ENCODE measurements at places on chromosomes 13 and 19.

GRCh38 chr13:109400624-109401257, 385.6 kb downstream of the IRS2 start:
- no peak for DNase-seq

- DNase-seq: no peak
Measured at GRCh38 chr19:15251749-15252397, 19.6 kb upstream of the EPHX3 start.

DNA sequence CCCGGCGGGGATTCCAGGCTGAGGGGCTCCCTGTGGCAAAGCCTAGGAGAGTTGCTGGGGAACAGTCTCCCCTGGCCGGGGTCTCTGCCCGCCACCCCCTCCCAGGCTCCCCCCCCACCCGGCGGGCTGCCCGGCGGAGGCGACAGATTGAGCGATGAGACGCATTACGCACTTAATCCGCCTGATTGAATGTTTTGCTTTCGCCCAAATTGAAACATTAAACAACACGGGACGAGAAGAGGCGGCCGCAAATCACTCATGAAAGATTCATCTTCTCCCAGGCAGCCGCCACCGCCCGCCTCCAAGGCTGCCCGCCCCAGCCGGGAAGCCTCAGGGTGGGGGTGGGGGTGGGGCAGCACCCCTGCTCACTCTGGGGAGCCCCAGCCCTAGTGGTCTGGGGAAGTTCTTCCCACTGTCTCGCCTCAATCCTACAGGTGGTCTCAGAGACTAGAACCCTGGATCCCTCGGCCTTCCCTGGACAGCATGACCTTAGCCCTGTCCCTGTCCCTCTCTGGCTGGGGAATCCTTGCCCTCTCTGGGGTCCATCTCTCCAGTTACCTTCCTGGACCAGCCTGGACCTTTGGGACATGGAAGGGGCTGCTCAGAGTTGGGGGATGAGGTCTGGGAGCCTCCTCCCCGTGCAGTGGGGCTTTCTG, 7.6 kb upstream of the ERFL start:
- no peak for DNase-seq

GRCh38 chr19:45881909-45882528, 3.9 kb downstream of the IRF2BP1 start:
- DNase-seq: no peak

DNA sequence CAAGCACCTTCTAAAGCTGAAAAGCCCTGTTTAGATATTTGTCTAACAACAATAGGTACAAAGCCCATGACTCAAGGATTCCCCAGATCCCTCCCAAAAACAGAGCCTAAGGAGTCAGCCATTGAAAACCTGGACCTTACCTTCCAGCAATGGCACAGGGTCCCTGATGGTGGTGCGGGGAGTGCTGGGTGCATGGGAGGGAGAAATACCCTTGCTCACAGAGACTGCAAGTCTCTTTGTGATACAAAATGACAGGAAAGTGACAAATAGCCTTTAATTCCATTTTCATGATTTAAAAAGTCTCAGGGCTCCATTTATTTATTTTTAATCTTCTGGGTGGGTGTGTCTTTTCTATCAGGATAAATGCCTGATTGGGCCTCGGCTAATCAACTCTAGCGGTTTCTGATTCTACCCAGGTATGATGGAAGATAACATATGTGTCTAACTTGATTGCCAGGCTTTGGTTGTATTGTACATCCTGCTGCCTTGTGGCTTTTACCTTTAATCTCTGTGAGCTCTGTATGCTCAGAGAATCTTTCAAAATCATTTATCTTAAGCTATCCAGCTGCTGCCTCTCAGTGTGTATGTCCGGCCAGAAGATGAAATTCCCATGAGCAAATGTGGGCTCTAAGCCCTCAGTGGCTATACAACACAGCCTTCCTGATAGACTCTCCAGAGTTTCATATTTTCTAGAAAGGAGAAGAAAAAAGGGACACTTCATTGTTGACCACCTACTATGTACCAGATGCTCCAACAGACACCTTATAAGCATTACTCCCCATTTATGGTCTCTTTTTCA, 54.6 kb upstream of the FAM124A start:
- no peak for DNase-seq

- no peak for DNase-seq
Measured at GRCh38 chr13:45833663-45834375, 17.7 kb downstream of the SIAH3 start.

- DNase-seq: no peak
Measured at GRCh38 chr19:4295972-4296771, 6.0 kb downstream of the TMIGD2 start.

DNA sequence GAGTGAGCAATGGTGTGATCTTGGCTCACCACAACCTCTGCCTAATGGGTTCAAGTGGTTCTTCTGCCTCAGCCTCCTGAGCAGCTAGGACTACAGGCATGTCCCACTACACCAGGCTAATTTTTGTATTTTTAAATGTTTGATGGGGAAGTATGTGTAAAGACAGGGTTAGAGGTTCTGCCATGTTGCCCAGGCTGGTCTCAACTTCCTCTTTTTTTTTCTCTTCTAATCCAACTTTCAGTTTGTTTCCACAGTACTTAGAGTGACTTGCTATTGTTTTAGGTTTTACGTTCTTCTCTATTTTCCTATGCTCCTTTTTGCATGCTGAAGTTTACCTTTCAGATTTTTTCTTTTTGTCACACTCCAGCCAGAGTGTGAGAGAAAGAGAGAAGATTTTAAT, 1433.0 kb downstream of the UQCRFS1 start:
- DNase-seq: no peak

- DNase-seq: no peak
Measured at GRCh38 chr13:114020750-114021463, 47.0 kb upstream of the C13orf46 start.

- no peak for DNase-seq
Measured at GRCh38 chr19:3389876-3390371, 23.5 kb downstream of the NFIC start.

DNA sequence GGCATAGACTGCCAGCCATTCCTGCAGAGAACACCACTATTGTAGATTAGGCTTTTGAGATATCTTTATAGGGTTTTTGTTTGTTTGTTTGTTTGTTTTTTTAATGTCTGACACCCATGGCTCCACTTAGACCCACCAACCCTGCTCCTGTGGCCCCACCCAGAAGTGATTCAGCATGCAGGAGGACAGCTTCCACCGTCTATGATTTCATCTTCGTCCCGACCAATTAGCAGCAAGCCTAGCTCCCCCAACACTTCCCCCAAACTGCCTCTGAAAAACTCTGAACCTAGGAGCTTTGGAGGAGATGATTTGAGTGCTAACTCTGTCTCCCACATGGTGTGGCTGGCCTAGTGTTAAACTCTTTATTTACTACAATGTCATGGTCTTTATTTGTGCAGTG, 108.3 kb upstream of the RXFP2 start:
- DNase-seq: no peak

DNA sequence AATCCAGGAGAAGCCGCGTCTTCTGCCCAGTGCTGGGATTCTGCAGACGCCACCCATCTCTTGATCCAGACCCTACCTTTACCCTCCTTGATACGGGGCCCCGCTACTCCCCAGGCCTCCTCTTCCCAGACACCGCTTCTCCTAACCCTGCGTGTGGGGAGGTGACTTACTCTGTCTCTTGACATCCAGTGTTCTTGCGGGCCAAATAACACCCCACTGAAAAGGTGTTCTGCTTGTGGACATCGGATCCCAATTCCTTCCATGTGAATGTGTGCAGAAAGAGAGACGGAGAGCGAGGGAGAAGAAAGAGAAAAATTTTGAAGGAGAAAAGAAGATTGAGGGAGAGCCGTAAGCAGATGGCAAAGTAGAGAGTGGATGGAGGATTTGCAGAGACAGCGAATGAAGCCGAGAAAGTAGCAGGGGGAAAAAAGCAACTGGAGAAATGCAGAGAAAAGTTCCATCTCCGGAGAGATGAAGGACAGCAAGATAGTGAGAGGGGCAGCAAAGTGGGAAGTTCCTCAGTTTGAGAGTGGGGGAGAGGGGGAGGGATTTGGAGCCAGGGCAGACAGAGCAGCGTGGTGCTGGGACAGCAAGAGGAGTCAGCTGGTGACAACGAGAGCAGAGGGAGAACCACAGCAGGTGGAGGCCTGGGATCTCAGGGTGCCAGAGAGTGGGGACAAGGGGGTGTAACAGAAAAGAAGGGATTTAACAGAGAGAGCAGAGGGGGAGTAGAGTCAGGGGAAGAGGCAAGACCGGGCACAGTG, 814 bp downstream of the ZNF480 start:
- DNase-seq: no peak

DNA sequence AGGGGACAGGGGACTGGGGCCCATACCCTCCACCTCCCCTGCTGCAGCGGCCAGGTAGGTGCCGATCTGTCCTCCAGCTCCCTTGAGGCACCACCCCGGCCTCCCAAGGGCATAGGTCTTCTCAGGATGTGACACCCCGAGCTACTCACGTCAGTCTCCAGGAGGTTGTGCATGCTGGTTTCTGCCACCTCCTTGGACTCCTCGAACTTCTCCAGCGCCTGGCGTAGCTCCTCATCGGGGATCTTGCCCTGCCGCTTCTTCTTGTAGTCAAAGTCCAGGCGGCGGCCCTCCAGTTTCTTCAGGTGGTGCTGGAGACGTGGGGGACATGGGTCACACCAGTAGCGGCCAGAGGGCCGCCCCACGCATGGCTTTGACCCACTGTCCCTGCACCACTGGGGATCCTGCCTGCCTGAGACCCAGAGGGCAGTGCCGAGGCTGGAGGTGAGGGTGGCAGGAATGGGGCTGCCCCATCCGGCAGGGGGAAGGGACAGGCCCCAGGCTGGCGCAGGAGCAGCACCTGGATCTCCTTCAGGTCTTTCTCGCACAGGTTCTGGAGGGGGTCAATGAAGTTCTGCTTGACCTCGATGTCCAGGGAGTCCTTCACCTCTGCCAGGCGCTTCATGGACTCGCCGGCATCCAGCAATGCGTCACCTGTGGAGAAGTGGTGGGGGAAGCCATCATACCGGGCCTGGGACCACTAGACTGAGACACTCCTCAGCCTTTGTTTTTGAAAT, 20.4 kb downstream of the MPND start:
- DNase-seq: no peak

- no peak for DNase-seq
Measured at GRCh38 chr19:13918726-13919411, 12.9 kb downstream of the CC2D1A start.

- DNase-seq: no peak
Measured at GRCh38 chr13:79352107-79352506, 53.9 kb downstream of the RBM26 start.

- DNase-seq: no peak
Measured at GRCh38 chr19:38554676-38555141, 63.0 kb downstream of the MAP4K1 start.

GRCh38 chr19:47255879-47256692, at the start of gene CCDC9:
TSS of gene CCDC9 (plus strand) at chr19:47256525. CDS start at chr19:47258401, 1,876 bp downstream.
- peak; percentile 95 for DNase-seq

GRCh38 chr13:110214637-110215036, 92.3 kb downstream of the COL4A1 start:
- DNase-seq: no peak

- DNase-seq: no peak
Measured at GRCh38 chr13:104320446-104320845, 1254.2 kb upstream of the SLC10A2 start.

- no peak for DNase-seq
Measured at GRCh38 chr19:7744871-7745650, 2.3 kb downstream of the CD209 start.

- no peak for DNase-seq
Measured at GRCh38 chr19:49954933-49955332, 6.0 kb downstream of the SIGLEC11 start.

All from effector CD8-positive, alpha-beta T cell (primary cell).